ENCODE measurements at places on chromosomes 1 and 21. TPM values are rescaled to one million over a fixed set of nuclear protein-coding genes. Genes with fewer than 3 reads are reported as not detected.
A peak's percentile ranks its signal among the peaks of the same experiment; 100 is the strongest.

DNA sequence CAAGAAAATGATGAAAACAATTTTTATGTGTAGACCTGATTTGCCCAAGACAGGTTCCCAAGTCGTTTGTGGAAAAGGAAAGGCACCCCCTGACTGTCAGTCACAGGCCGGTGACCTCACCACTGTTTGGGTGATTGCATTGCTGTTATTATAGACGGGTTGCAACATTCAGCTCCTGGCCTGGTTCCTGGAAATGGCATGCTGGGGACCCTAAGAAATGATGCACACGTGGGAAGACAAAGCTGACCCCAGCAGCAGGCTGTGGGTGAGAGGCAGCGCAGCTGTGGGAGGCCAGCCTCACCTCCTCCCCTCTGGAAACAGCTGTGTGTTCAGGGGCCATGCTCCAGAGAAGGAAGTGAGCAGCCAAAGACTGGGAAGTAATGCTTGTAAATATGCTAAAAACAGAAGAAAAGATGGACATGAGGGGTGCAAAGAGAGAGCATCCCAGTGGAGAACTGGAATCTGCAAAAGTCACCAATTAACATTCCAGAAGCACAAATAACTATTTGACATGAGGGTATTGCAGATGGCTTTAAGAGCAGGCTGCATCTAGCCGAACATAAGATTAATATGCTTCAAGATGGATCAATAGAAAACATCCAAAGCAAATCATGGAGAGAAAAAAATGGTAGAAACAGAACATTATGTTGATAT lies 23.4 kb upstream of the ABCG1 start:
- H3K36me3 ChIP-seq: no peaks in the 10 kb centered on the region
- H3K27ac ChIP-seq: no peak overlapping the region
- no peak overlapping the region for H3K4me3 ChIP-seq
- DNase-seq: peak; percentile 26
- H3K4me1 ChIP-seq: peaks cover 32% of the 10 kb centered on the region

DNA sequence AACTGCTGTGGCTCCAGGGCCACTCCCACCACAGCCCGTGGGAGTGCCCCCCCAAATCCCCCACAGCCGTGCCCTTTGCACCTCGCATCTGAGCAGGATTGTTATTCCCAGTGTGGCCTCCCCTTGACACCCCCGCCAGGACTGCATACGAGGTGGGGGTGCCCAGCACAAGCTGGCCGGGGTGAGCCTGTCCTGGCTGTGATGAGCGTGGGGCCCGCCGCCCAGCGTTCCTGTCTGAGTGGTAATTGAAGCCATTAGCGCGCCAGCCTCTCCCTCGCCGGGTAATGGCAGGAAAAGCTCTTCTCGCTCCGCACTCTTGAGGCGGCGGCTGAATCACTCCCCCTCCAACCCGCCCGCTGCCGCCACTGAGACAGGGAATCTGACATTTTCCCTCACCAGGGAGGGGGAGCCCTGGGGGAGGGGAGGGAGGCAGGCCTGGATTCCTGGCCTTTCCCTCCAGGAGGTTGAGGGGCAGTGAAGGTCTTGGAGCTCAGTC lies 27.7 kb downstream of the PTPRF start:
- H3K27ac ChIP-seq: peak overlapping the region; percentile 25
- peaks cover 26% of the 10 kb centered on the region for H3K4me1 ChIP-seq
- H3K36me3 ChIP-seq: no peaks in the 10 kb centered on the region
- no peak for DNase-seq
- H3K27me3 ChIP-seq: no peaks in the 10 kb centered on the region
- H3K4me3 ChIP-seq: no peak overlapping the region

TNFSF4 gene
- total RNA-seq: 1.5 TPM

- no peak overlapping the region for H3K27ac ChIP-seq
- DNase-seq: no peak
- no peaks in the 10 kb centered on the region for H3K4me1 ChIP-seq
- no peaks in the 10 kb centered on the region for H3K36me3 ChIP-seq
These were observed 36.3 kb upstream of the C1orf21 start for GRCh38 chr1:184350573-184350972.

RHD gene
- not detected for total RNA-seq

C4BPA gene
- not detected for total RNA-seq

- H3K4me3 ChIP-seq: no peak overlapping the region
- H3K27me3 ChIP-seq: no peaks in the 10 kb centered on the region
- H3K4me1 ChIP-seq: no peaks in the 10 kb centered on the region
These were observed 61.4 kb upstream of the DIRAS3 start for GRCh38 chr1:68111519-68112436.

- DNase-seq: no peak
- no peaks in the 10 kb centered on the region for H3K36me3 ChIP-seq
- H3K27me3 ChIP-seq: peaks cover 22% of the 10 kb centered on the region
- H3K4me1 ChIP-seq: no peaks in the 10 kb centered on the region
- no peak overlapping the region for H3K4me3 ChIP-seq
- H3K27ac ChIP-seq: no peak overlapping the region
These were observed 7.3 kb upstream of the GJB5 start for GRCh38 chr1:34747638-34747941.

GRCh38 chr1:1937061-1937460 lies 18.0 kb upstream of the TMEM52 start:
- H3K4me1 ChIP-seq: no peaks in the 10 kb centered on the region
- DNase-seq: no peak
- no peak overlapping the region for H3K4me3 ChIP-seq
- H3K36me3 ChIP-seq: no peaks in the 10 kb centered on the region

PRAMEF18 gene
- not detected for total RNA-seq

- peak overlapping the region; percentile 59 for H3K27ac ChIP-seq
- H3K27me3 ChIP-seq: no peaks in the 10 kb centered on the region
- no peak overlapping the region for H3K4me3 ChIP-seq
- no peaks in the 10 kb centered on the region for H3K4me1 ChIP-seq
- no peaks in the 10 kb centered on the region for H3K36me3 ChIP-seq
- DNase-seq: no peak
These were observed 24.1 kb downstream of the SMYD3 start for GRCh38 chr1:246482805-246483568.

LCE2C gene
- total RNA-seq: not detected

Measured in tibial nerve (tissue), 4 donors.